ENCODE measurements at places on chromosomes 3 and 15.

- DNase-seq, result no peak
These were observed 1.2 kb downstream of the MEX3B start for GRCh38 chr15:82044373-82045178.

- no peak for DNase-seq
These were observed 66.3 kb downstream of the SSUH2 start for GRCh38 chr3:8578282-8578681.

DNA sequence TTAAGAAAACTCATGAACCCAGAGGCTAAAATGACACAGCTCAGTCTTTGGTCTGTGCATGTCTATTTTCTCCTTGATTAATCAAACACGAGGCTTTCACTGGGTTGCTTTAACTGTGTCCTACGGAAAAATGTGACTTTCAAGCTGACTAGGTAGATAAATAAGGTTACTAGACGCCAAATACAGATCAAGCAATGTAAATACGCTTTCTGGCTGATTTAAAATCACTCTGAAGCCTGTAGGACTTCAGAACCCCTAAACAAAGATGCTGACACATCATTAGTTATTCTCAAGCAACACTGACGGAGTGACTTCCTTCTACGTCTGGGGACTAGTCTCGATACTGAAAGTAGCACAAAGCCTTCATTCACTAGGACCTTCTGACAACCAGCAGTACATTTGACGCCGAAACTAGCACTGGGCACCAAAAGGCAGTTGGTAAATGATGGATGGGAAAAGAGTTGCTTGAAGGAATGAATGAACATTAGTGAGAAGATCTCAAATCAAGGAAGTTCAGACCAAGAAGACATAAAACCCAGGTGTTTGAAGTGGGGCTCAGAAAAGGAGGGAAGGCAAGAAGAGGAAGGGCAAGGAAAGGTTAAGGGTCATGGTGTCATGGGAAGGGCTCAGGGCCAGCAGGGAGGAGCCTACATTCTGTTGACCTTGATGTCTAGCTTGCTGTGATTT is 67.1 kb upstream of the CDV3 start:
- DNase-seq, result peak; percentile 13

DNA sequence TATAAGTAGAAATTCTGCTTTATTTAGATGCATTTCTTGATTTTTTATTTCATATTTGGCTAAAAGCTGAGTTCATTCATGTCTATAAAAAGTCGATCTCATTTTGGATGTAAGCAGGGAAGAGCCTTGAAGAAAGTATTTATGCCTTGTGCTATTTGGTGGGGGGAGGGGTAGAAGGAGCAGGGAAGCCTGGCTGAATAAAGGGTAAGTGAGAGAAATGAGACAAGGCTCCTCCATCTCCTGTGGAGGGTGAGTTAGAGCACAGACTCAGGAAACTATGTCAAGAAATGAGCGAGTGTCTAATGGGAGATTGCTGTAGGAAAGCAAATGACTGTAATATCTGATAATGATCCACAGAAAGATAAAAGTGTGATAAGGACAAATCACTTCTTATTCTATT is 121.8 kb upstream of the ATP11B start:
- DNase-seq, result no peak

- DNase-seq, result no peak
These were observed 351.5 kb upstream of the ICE2 start for GRCh38 chr15:60830479-60830878.

- DNase-seq, result no peak
These were observed 2.0 kb downstream of the LRRC31 start for GRCh38 chr3:169867584-169868210.

DNA sequence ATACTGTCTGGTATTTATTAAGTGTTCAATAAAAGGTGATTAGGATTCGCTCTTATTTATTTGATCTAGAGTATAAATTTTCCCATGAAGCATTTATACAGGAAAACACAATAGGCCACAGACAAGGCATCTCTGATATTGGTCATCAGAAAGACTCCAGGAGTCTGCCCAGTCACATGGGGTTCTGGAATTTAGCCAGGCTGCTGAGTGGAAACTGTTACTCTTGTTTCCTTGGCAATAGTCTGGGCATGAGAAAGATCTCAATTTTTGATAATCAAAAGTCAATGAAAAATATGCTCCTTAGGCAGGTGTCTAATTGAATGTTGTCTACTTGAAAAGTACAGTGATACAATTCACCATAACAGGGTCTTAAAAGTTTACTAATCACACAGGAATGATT is 161.2 kb downstream of the FRMD5 start:
- no peak for DNase-seq

DNA sequence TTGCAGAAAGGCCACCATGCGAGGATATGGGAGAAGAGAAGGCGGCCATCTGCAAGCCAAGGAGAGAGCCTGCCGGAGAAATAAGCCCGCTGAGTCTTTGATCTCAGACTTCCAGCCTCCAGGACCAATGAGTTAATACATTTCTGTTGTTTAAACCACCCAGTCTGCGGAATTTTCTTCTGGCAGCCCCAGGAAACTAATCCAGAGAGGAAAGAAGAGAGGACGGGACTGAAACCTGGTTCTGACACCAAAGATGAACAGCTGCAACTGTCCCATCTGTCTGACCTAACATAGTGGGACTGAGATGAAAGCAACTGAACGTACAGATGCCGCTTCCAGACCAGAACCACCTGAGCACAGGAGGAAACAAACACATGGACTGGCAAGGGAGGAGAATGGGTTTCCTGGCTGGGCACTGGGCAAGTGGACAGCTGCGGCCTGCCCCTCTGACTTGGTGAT is 32.3 kb downstream of the VGLL4 start:
- DNase-seq, result no peak
